SHP77 treated with DMSO at 0.1 percent for 48 hours (cell line): ENCODE measurements at places on chromosomes 7 and 10.
A peak's percentile ranks its signal among the peaks of the same experiment; 100 is the strongest.

GRCh38 chr7:1231214-1232102, 1.2 kb upstream of the UNCX start:
- no peak for DNase-seq

GRCh38 chr10:11180228-11180627, 162.6 kb downstream of the CELF2 start:
- no peak for DNase-seq

- DNase-seq = peak; percentile 65
Observed at GRCh38 chr7:81692146-81692905, 77.5 kb downstream of the HGF start.

DNA sequence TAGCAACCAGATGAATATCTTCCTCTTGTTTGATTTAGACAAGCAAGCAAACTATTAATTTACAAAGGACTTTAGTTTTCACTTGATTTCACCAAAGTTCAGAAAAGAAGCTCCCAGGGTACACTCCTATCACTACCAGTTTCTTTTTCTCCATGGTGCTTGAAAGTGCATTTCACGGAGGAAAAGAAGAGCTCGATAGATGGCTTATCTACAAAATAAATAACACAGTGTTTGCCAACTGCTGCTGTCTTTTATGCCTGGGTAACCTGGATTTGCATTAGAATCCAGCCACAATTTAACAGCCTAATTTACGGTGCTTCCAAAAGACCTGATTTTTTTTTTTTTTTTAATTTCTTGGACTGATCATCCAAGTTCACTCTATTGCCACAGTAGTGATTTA, 275.7 kb downstream of the GPR37 start:
- DNase-seq = no peak

DNA sequence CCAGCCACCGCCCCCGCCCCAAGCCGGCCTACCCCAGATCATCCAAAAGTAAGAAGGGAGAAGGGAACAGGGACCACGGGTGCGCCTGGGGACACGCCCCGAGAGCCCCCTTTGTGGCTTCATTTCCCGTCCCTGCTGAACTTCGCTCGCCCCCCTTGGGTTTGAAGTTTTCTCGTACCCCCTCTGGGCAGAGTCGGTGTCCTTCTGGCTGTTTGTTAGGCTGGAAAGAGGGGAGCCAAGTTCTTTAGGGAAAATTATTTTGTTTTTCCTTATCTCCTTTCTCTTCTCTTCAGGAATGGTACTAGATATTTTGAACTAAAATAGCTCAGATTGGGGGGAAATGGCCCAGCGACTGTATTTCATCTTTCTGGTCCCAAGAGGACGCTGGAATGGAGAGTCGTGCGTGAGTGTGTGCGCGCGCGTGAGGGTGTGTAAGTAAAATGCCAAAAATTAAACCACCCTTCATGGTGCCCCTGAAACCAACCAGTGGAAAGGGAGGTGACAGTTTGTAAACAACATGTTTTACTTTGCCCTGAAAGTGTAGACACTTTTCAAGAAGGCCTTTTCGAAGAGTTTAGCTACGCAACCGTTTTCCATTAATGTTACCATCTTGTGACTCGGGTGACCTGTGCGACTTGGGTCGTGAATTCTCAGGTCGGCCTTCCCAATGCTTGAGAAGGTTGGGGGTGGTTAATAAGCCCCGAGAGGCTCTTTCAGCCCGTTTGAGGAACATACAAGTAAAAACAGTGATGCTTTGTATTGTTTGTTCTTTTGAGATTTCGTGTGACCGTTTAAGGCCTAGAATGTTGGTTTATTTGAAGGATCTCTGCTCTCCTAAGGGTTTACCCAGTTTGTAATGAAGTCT, 694 bp downstream of the RBM20 start:
- DNase-seq = no peak

DNA sequence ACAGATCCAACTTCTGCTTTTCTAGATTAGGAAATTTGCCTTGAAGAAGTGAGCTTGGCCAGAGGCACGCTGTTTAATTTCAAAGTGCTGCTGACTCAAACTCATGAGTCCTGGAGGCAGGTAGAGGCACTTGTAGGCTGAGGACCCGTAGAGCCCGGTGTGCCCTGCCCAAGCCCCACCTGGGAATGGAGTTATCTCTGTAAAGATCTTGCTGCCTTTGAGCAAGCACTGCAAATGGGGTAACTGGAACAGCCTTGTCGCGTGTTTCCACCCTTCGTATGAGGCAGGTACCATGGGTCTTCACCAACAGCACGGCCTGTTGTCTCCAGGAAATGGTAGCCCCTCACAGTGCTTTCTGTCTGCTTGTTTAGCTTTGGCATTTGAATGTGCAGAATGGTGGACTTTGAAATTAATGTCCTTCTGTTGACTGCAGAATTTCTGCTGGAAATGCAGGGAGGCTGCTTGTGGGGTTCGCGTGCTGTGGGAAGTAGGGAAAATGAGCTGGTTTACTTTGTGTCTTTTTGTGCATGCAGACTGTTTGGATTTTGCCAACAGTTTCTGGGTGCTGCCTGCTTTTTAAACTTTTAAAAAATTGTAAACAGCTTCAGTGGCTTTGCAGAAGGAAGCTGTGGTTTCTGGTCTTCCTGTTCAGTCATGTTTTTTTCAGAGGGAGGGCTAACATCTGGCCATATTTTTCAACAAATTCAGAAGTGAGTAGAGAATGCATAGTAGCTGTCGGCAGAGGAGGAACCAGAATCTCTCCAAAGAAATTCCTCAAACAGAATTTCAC, 27.2 kb downstream of the CCM2 start:
- DNase-seq = no peak

- DNase-seq = no peak
Observed at GRCh38 chr7:121276313-121276712, 52.5 kb upstream of the WNT16 start.

DNA sequence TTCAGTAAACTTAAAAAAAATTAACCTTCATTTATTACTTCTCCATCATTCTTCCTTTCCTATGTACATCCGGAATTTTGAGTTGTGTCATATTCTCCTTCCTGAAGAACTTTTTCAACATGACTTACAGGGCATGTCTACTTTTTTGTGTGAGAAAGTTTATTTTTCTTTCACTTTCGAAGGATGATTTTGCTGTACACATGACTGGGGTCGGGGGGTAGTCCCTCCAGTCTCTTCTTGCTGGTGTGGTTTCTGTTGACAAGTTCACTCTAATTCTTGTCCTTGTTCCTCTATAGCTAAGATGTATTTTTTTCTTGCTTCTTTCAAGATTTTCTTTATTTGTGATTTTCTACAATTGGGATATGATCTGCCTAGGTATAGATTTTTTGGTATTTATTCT, 55.8 kb downstream of the INPP5A start:
- no peak for DNase-seq

DNA sequence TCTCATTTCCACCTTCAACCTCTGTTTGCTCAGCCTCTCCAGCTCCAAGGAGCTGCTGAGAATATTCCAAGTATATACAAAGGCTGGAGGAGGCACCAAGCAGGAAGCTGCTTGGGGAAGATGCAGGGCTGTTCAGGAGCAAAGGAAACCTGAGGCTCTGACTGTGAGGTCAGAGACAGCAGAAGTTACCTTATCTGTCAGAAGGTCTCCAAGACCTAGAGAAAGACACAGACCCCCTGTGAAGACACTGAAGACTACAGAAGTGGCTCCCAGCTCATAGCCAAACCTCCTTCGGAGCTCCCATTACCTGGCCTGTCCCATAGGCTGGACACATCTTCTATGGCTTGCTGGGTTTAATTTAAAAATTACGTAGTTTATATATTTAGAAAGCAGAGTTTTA, 53.2 kb downstream of the PKD1L1 start:
- no peak for DNase-seq

- DNase-seq = no peak
Observed at GRCh38 chr10:101839416-101840063, 4.1 kb downstream of the KCNIP2 start.

DNA sequence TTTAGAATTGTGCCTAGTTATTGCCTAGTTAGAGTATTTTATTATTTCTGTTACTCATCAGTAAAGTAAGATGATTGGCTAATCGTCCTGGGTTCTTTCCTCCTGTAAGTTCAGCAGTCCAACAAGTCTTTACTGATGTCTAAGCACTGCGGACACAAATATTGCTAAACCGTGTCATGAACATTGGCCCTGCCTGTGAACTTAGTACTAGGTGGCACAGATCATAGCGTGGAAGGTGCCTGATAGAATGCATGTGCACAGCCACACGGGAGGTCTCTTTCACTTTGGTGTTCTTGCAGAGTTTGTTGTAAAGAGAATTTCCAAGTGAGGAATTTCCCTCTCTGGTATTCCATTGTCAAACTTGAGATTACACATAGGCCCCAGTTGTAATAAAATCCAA, 38.0 kb downstream of the RBM33 start:
- DNase-seq = no peak

- no peak for DNase-seq
Observed at GRCh38 chr10:34705563-34705962, 109.5 kb downstream of the PARD3 start.

DNA sequence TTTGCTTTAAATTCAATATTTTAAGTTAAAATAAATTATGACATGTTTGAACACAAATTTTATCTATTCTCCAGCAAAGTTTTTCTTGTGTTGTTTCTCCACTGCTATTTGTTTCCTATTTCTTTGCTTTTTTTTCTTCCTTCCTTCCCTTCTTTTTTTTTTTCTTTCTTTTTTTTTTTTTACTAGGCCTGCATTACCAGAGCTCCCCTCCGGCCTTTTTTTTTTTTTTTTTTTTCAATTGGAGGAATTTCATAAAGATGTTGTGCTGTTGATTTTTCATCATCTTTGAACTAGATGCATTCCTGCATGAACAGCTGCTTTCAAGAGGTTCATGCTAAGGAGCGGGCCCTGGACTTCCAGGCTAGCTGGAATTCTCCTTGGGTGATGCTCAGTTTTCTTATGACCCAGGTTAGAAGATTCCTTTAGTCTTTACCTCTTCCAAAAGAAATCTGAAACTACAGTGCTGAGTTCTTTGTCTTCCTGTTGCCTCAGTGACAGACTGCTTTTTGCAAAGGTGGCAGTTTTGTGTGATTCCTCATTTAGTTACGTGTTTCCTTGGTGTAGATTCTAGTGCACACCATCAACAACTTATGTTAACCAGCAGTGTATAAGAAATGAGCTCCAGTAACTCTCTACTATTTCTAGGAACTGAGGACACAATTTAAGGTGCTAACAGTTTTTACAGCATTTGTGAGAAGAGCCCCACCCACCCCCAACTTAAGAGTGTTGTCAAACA, 4.8 kb upstream of the CAMK1D start:
- DNase-seq = no peak

DNA sequence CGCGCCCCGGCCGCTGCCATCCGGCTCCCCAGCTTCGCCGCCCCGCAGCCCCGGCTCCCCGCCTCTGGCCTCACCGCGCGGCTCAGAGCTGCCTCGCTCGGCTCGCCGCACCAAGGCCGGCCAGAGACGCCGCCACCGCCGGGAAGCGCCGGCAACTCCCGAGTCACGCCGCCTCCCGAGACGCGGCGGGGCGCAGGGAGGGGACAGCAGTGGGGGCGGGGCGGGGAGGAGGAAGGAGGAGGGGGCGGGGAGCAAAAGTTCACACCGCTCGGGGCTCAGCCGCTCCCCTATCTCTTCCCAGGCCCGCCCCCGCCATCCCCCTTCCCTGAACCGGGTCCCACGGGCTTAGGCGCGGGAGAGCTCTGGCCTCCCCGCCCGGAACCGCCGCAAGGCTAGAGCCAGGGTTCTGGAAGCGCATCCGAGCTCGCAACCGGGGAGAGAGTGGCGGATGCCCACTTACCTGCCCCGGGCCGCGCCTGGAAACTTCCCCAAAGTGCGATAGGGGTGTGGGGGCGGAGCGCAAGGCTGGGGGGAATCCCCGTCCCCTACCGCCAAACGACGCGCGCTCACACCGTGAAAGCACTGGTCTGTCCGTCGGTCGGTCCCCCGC, 1.0 kb downstream of the CHST15 start:
- DNase-seq = no peak

GRCh38 chr10:18140957-18141845, 977 bp downstream of the CACNB2 start:
- DNase-seq = no peak

GRCh38 chr10:100370714-100371481, 23.9 kb downstream of the SCD start:
- peak; percentile 24 for DNase-seq

DNA sequence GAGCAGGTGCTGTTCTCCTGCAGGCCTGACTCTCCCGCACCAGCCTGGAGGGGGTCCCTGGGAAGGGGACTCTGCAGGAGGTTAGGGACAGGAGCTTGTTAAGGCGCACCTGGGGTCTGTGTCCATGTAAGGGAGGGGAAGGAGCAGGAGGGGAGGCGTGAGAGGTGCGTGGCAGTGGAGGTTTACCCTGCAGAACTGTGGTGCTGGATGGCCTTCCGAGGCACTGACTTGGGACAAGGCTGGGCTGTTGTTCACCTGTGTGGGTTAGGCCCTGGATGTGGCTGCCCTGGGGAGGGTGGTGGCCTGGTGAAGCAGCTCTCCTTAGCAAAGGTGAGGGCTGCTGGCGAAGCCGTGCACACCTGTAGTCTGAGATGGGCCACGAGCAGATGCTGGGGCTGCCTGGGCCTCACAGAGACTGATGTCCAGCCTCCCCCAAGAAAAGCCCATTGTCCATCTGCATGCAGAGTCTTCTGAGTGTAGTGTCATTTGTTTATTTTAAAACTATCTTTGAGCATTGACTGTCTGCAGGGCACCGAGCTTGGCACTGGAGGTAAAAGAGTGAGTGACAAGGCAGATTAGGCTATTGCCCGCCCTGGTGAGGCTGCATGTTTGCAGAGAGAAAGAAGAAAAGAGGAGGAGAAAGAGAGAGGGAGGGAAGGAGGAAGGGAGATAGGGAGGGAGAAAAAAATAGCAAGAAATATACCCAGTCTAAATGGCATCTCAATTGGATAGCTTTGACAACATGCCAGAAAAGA, 225.3 kb downstream of the GLRX3 start:
- no peak for DNase-seq

GRCh38 chr7:19105546-19105945, 11.9 kb downstream of the TWIST1 start:
- DNase-seq = no peak

DNA sequence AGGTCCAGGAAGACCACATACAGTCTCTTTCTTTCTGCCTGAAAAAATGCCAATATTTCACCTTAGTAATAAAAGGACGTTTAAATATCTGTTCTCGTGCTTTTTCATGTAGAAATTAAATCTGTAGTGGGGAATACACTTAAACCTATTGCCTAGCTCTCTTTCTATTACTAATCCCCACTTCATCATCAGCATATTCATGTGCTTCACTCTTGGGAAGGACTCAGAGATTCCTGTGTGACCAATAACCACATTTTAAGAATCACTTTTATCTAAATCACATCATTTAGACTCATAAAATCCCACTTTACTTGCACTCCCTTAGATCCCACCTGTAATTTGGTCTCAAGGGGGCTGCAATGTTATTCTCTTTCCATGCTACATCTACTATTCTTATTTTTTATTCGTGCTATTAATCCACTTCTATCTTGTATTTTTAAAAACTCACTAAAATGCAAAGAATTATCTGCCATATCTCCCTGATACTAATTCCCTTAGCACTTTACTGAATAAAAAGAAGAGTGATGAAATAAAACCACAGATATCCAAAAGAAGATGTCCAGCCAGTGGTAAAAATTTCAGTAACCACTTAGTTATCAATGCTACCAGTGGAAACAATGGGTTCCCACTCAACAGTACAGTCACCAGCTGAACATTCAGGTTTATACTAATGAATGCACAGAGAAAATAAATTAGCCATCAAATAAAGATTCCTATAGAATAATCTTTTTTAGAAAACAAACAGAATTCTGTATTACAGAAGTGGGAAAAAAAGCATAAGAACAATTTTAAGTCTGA, 102.1 kb downstream of the PPP1R17 start:
- no peak for DNase-seq

- no peak for DNase-seq
Observed at GRCh38 chr10:89256340-89256739, 4.8 kb upstream of the LIPA start.

GRCh38 chr7:143415742-143416397, 7.2 kb upstream of the EPHA1 start:
- no peak for DNase-seq
